ENCODE measurements at places on chromosomes 2 and 18.

DNA sequence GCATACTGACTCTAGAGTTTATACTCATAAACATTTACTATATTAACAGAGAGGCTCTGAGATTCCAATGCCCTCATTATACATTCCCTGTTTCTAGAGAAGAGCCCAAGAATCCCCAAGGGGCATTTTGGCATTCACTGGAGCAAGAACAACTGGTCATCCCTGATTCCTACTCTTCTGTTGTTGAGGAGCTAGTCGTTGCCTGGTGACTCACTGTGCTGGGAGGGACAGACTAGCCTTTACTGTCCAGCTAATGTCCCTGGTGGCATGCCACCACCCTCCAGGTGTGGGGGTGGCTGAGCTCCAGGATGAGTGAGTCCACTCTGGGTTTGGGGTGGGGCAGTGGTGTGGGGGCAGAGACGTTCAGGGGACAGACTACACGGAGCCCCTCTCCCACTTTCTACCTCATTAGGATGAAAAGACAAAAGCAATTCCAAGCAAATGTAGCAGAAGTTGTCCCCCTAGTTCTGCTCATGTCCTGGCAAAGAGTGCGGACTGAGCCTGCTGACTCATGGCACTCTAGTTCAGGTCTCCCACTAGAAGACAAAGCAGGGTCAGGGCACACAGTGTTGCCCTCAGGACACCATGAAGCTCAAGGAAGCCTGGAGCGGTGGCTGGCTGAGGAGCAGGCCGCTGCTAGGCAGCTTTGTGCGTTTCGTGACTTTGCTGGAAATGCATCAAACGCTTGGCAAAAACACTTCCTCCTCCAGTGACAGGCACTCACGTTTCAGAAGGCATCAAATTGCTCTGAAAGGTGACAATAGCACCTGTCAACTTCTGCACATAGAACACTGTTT, 49.4 kb downstream of the RHOB start:
- DNase-seq: peak; percentile 31

GRCh38 chr2:105644174-105644980, 100.3 kb upstream of the NCK2 start:
- DNase-seq: no peak

DNA sequence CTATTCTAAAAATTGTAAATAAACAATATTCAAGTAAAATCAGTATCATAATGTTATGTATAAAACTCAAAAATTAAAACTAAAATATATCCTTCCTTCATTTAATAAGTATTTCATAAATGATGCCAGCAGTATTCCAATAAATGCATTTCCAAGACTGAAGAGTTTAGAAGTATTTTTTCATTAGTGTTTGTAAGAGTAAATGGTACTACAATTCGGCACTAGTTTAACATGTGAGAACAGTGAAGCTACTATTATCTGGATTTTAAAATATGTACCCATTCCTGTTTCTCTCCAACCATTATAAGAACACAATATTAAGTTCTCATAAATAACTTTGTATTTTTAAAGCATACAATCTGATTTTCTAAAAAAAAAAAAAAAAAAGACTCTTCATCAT, 3.3 kb downstream of the BAZ2B start:
- DNase-seq: no peak

- no peak for DNase-seq
These were observed 489.1 kb upstream of the SMIM21 start for GRCh38 chr18:75916624-75916982.

DNA sequence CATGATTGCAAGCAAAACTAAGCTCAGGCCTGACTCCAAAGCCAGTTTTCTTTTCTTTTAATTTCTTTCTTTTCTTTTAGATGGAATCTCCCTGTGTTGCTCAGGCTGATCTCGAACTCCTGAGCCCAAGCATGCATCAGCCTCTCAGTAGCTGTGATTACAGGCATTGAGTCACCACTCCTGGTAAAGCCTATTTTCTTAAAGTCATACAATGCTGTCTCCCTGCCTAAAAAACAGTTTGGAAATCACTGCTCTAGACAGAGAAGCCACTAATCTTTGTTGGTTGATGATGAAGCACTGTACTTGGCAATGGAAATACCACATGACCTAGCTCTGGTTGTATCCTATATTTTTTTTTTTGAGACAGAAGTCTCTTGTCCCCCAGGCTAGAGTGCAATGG, 33.1 kb upstream of the ZNF532 start:
- no peak for DNase-seq

DNA sequence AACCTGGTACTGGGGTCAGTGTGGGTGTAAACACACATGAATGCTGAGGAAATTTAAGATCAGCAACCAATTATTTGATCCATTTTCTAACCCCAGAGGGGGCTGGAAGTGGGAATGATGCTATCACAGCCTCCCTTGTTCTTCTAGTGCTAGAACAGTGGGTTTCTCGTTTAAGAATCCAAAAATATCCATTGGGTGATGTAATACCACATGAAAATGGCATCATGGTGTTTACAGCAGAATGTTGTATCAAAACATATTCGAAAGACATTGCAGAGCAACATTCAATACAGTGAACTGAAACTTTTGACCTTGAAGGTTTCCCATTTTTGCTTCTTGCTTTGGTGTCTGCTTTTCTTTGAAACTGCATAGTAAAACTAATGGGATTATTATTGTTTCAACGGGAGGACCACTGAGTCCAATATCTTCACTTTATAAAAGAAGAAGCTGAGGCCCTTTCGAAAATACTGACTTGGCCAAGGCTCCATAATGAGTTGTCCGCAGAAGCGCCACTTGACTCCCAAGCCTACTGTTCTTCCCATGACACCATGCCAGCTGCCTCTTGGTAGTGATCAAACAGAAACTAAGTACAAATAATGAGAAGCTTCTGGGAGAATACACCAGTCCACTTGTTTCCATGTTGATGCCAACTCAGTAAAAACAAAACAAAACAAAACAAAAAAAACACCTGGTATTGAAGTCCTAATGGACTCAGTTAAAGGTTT, 106.1 kb downstream of the COLEC12 start:
- no peak for DNase-seq

GRCh38 chr2:45789961-45790723, 138.7 kb downstream of the PRKCE start:
- DNase-seq: peak; percentile 53

DNA sequence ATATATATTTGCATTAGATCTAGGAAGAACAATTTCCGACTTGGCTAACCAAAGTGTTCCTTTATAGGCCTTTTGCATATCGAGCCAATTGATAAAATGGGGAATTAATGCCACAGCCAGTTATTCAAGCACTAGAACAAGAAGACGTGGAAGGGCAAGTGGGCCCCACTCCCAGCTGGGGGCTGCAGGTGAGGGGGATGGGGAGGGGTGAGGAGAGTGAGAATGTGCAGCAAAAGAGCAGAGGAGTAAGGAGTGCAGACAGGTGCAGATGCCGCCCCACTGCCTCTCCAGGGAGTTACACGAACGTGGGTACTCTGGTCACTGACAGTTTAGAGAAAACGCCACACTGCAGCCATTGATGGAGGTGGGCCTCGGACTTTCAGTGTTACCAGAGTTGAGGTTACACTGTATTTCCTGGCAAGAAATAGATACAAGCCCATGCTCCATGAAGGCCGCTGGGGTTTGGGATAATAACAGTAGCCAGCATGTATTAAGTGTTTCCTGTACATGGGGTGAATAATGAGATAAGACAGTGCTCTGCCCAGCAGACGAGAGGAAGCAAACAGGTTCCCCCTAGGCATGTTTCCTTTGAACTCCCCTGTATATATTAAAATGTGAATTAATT, 40.9 kb downstream of the GORASP2 start:
- no peak for DNase-seq

- no peak for DNase-seq
These were observed 93.7 kb downstream of the LOXHD1 start for GRCh38 chr18:46563317-46563716.

GRCh38 chr2:215441560-215442400, 5.9 kb upstream of the FN1 start:
- DNase-seq: no peak

DNA sequence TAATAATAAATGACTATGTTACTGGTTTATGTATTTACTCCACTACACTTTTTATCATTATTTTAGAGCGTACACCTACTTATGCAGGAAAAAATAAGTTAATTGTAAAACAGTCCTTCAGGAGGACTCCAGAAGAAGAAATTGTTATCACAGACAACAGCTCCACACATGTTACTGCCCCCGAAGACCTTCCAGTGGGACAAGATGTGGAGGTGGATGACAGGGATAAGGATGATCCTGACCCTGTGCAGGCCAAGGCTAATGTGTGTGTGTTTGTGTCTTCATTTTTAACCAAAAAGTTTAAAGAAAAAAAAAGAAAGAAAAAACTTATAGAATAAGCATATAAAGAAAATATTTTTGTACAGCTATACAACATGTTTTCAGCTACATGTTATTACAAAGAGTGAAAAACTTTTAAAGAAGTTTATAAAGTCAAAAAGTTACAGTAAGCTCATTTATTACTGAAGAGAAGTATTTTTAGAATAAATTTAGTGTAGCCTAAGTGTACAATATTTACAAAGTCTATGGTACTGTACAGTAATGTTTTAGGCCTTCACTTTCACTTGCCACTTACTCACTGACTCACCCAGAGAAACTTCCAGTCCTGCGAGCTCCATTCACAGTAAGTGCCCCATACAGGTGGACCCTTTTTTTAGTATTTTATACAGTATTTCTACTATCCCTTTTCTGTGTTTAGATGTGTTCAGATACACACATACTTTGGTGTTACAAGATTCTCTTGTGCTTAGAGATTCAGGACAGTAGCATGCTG, 7.5 kb downstream of the TGFBRAP1 start:
- no peak for DNase-seq

- DNase-seq: no peak
These were observed 38.2 kb downstream of the BOLA3 start for GRCh38 chr2:74109551-74109950.

DNA sequence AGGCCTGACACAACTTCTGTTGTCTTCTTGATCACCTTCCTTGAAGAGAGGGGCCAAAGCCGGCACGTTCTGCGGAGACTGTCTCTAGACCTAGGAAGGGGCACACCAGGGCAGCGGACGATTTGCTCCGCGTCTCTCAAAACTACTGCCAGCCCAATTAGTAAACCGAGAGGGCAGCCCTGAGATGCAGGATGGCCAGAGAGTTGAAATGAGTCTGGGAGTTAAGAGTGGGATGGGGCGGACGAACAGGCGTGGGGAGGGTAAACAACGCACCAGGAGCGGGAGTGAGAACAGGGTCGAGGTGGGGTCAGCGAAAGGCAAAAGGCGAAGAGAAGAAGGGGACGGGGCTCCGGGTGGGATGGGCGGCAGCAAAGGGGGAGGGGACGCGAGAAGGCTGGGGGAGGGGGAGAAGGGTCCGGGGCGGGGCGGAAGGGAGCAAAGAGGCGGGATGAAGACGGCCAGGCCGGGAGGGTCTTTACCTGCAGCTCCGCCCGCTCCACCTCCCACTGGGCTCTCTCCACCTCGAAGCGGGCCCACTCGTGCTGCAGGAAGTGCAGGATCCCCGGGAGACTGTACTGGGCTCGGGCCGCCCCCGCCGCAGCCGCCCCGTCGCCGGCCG, 476 bp downstream of the STRN start:
- DNase-seq: no peak

DNA sequence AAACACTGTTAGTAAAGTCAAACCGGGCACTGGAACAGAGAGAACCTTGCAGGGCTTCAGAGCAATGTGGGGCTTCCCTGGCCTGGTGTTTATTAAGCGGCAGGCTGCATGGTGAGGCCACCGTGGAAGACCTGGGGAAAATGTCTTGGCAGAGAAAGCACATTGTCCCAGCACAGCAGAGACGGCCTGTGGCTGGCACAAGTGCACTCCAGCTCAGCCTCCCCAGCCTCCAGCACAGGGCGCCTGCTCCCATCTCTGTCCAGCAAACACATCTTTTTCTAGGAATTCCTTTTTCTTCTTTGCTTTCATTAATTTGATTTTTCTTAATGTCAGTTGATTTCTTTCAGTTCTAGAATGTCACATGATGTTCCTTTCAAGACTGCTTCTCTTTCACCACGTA, 138.2 kb upstream of the NFATC1 start:
- no peak for DNase-seq

Data from NCI-H187 treated with DMSO at 0.1 percent for 48 hours (cell line).